ENCODE measurements at places on chromosomes 7 and 10.

DNA sequence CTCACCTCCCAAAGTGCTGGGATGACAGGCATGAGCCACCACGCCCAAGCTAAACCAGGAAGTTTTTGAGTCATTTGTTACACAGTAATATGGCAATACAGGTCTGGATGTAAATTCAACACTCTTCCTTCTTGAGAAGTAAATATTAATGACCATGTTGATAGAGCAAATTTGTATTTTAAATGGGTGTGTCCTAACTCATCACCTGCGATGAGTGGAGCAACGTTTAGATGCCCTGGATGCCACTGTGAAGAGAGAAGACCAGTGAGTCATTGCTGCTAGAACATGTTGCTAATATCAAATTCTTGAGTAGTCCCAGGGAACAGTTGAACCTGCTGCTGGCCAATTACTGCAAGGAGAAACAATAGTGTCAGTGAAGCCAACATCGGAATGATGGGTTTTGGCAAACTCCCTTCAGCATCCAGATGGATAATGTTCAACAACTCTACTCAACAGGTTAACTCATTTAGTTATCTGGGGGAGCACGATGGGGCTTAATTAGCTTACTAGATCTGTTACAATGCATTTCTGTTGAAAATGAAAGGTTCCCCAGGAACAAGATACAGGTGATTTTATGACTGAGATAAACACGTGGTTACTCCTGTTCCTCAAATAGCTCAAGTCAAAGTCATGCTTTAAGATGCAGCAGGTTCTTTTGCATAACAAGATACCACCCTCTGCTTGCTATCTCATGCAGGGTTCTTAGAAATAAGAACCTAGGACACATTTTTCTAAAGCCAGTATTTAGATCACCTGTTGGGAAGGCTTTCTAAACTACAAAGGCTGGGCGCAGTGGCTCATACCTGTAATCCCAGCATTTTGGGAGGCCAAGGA is 146.8 kb downstream of the CALN1 start:
- no peak for DNase-seq

DNA sequence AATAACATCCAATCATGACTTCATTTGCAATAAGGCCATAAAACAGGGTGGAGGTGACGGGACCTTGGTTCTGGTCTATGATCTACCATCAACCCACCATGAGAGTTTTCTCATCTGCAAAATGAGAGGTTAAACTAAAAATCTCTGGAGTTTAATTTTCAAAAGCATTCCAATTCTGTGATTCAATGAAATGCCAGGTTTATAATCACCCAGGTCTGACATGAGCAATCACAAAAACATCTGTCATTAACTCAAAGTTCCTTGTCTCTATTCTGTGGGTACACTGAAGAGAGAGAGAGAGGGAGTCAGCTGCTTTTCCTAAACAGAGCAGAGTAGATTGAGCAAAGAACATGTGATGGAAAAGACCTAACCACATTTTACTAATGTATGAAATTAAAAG is 75.4 kb downstream of the NUDCD3 start:
- DNase-seq, result no peak

DNA sequence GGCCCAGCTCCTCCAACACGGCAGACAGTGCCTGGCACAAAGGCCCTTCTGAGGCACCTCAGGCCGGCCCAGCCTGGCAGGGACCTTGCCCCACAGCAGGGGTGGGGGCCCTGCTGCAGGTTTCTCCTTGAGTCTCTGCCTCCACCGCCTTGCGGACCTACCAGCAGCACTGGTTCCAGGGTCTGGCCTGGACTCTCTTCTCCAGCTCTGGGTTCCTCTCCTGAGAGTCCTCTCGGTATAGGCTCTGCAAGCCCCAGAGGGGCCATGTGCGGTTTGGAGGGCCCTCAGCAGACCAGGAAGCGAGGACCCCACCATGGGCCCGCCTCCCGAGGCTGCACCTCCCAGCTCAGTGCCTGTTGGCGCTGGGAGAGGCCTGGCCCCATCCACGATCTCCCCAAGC is 38.1 kb upstream of the ADGRA1 start:
- no peak for DNase-seq

GRCh38 chr7:139016931-139017511 is 18.8 kb downstream of the ZC3HAV1L start:
- peak; percentile 45 for DNase-seq

DNA sequence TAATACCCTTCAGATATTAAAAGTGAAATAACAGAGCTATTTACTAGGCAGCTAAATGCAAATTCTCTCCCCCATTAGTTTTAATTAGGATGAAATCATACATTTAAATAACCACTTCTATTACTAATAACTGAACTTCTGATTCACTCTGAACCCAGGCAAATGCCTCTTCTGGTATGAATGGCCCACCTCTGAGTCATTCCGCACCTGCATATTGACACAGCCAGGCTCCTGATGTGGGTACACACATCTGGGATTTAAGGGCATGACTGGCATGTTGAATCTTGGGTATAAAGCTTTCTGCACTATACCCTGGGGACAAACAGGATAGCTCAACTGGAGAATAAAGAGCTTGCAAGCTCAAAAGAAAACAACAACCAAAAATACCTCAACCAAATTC is 140.9 kb downstream of the AUTS2 start:
- DNase-seq, result no peak

DNA sequence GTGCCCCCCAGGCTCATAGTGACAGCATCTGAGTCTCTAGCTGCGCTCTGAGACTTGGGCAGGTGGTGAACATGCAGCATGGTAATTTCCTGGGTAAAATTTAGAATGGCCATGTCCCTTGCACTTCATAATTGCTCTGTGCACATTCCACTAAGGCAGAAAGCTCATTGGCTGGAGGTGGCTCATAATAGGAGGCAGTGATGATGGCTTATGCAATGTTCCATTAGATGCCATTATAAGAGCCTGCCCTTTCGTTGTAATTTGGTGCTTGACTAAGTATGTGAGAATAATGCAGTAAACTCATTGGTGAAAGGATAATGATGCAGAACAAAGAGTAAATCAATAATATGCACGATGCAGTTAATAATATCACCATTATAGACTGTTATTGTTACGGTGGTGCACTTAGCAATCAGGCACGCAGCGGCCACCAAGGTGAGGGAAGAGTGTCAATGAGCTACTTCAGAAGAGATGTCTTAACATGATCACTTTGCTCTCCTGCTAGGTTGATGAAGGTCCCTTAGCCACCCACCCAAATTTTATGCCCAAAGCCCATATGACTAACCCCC is 545.9 kb downstream of the KCNMA1 start:
- DNase-seq, result no peak

DNA sequence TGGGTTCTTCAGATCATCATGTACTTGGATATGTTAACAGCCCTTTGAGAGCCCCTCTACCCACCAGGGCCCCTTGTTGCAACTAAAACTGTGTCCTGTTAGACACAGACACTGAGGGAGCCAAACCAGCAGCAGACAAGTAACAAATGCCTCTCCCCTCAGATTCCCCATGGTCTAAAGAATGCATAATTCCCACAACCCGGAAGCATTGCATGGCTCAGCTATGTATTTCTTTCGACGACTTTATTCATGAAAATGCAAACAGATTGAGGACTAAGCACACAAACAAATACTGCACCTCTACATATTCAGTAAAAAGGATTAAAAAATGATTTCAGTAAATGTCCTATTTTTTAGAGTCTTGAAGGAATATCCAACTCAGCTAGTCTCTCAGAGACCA is 70.1 kb upstream of the HECW1 start:
- no peak for DNase-seq

GRCh38 chr10:120810298-120810697 is 40.9 kb upstream of the WDR11 start:
- DNase-seq, result no peak

- no peak for DNase-seq
Observed at GRCh38 chr10:49539320-49539885, 482 bp upstream of the ERCC6 start.

GRCh38 chr7:45590679-45591057 is 16.5 kb downstream of the ADCY1 start:
- DNase-seq, result no peak

- no peak for DNase-seq
Observed at GRCh38 chr7:6496842-6497636, 49.3 kb upstream of the DAGLB start.

GRCh38 chr7:137885678-137886077 is 38.9 kb upstream of the DGKI start:
- DNase-seq, result no peak

DNA sequence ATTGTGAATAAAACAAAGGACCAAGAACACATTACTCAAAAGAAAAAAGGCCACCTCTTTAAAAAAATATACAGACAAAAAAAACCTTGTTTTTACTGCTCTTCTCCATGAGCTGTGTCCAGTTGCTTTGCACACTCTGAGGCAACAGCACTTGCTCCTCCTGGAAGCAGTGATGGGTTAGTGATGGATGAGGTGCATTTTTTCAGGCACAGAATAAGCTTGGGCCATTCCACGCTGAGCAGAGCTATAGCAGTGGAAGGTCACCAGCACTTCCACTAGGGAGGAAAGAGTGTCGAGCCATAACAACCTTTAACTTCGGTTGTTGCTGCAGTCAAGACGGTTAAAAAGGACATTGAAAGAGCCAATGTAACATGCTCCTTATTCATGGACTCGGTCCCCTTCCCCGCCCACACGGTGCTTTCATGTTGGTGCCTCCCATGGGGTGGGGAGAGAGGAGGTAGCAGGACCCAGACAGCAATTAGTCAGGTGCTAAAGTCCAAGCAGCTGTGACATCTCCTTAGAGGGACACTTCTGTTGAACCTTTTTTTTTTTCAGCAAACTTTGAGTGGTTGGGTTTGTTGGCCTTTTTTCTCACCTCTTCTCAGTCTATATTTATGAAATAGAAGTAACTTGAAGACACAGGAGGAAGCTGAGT is 136.5 kb upstream of the ADARB2 start:
- no peak for DNase-seq

GRCh38 chr10:85648279-85648754 is 718.3 kb downstream of the GRID1 start:
- DNase-seq, result no peak

DNA sequence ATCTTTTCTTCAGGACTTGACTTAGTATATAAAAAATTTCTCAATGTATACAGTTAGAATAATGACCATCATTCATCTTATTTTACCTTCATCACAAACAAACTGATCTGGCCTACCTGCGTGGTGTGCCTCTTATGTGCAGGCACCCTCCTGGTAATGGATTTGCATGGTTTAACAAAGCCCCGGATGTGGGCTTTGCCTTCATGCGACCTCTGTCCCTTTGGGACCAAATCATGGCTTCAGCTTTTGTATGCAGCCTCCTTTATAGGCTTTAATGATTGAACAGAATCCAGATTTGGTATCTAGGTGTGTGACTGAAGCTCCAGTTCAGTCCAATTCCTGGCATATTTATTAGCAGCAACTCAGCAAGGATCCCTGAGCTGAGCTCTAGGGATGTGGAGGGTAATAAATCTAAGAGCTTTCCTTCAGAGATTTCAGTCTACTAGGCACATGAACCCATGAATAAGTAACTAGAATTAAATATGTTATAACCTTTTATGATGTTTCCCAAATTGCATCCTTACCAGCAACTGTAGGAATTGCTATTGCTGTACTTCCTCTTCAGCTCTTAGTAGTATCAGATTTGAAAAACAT is 256.9 kb downstream of the ABCA13 start:
- no peak for DNase-seq

DNA sequence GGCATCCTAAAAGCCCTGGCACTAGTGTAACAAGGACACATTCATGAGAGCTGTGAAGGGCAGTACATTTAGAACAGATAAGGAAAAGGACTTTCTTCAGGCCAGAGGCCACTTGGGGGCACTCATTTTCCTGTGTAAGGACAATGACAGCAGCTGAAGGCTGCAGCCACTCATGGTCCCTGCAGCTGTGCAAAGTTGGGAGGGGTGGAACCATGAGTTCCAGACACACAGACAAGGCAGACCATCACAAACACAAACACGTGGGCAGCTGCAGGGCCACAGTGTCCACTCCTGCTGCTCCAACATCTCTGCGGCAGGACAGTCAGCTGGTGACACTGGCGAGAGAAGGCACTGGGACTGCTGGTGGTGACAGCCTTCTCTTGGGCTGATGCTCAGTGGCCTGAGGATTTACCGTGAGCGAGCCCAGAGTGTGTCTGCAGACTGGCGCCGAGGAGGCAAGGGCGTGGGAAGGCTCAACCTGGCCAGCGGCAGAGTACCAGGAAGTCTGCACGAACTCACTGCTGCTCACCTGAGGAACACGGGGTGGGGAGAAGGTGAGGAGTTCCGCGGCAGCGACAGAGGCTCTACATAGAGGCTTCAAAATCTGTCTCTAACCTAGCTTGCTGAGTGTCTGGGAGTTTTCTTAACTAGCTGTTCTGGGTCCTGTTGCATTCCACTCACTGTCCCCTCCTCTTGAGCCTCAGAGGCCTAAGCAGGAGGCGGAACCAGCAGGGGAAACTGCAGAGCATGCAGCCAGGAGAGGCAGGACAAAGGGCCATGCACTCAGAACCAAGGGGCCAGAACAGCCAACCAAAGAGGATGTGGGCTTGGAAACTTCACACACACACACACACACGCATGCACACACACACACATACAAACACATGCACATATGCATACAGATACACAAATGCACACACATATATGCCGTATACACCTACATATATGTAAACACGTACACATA is 76.5 kb upstream of the DDC start:
- no peak for DNase-seq

GRCh38 chr7:103887853-103888602 is 101.4 kb downstream of the RELN start:
- DNase-seq, result no peak

DNA sequence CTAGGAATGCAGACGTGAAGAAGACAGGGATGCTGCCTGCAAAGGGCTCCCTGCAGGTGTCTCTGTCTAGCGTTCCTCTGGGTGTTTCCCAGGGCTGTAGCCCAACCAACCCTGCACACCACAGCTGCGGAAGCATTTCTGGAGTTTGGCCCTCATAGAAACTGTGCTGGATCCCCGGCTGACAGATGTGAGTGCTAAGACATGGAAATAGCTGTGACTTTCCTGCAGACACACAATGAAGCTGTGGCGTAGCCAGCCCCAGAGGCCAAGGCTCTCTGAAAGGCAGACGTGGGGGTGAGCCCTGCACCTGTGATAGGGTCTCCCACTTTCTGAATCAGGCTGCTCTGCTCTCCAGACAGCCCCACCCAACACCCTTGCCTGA is 44.8 kb downstream of the ADCYAP1R1 start:
- DNase-seq, result no peak

GRCh38 chr10:65559369-65559768 is 1366.5 kb upstream of the LRRTM3 start:
- no peak for DNase-seq

GRCh38 chr7:122694697-122695096 is 4.2 kb downstream of the RNF133 start:
- DNase-seq, result no peak
